ENCODE measurements at places on chromosomes 3 and 15. TPM values are rescaled to one million over a fixed set of nuclear protein-coding genes. Genes with fewer than 3 reads are reported as not detected.

- no peak overlapping the region for H3K27ac ChIP-seq
- no peaks in the 10 kb centered on the region for H3K27me3 ChIP-seq
- no peak for DNase-seq
- no peaks in the 10 kb centered on the region for H3K36me3 ChIP-seq
- H3K4me3 ChIP-seq = no peak overlapping the region
Measured at GRCh38 chr3:81579744-81580143, 181.7 kb downstream of the GBE1 start.

GRCh38 chr3:129441215-129441614, 1.2 kb downstream of the IFT122 start:
- H3K36me3 ChIP-seq = peaks cover 16% of the 10 kb centered on the region
- peaks cover 30% of the 10 kb centered on the region for H3K4me1 ChIP-seq
- peak overlapping the region; percentile 85 for H3K27ac ChIP-seq
- H3K27me3 ChIP-seq = no peaks in the 10 kb centered on the region
- H3K4me3 ChIP-seq = peak overlapping the region; percentile 91

DNA sequence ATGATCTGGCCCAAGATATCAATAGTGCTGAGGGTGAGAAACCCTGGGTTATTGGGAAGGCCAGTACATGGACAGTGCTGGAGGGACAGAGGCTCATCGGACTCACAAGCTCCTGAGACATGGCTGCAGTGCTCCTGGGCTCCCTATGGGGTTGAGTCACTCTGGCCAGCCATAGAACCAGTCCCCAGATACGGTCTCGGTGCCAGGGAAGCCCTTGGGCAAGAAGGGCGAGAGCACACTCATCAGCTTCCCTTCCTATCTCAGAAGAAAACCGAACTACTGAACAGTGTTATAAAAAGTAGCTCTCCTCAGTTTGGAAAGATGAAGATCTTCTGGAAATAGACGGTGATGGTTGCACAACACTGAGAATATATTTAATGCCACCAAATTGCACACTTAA, 34.4 kb downstream of the POC1A start:
- H3K4me1 ChIP-seq = peaks cover 8% of the 10 kb centered on the region
- H3K36me3 ChIP-seq = no peaks in the 10 kb centered on the region
- H3K4me3 ChIP-seq = no peak overlapping the region
- no peaks in the 10 kb centered on the region for H3K27me3 ChIP-seq

GRCh38 chr15:72206677-72207000, 9.1 kb upstream of the GRAMD2A start:
- H3K4me3 ChIP-seq = no peak overlapping the region
- no peaks in the 10 kb centered on the region for H3K4me1 ChIP-seq
- H3K27me3 ChIP-seq = no peaks in the 10 kb centered on the region
- peaks cover 97% of the 10 kb centered on the region for H3K36me3 ChIP-seq
- H3K27ac ChIP-seq = no peak overlapping the region
- no peak for DNase-seq

- no peaks in the 10 kb centered on the region for H3K4me1 ChIP-seq
- H3K4me3 ChIP-seq = no peak overlapping the region
- H3K27me3 ChIP-seq = no peaks in the 10 kb centered on the region
- no peak for DNase-seq
Measured at GRCh38 chr3:20646425-20646824, 460.4 kb upstream of the SGO1 start.

WDR53 gene
- total RNA-seq = 18.4 TPM

DNA sequence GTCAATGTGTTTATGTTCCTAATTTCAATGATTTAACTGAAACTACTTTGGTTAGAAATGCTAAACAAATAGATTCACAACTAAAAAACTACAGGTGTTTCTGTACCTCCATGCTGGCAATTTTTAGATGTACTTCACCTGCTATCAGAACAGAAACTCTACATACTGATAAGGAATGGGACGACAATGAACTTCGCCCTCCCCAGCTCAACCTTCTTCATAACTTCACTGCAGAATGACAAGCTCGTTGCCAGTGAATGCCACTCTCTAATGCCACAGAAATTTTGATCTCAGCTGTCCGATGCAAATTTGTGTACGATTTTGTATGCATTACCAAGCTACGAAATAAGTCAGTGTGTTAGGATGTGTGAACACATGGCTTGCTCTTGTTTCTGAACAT, 133.4 kb downstream of the FOXP1 start:
- peaks cover 5% of the 10 kb centered on the region for H3K36me3 ChIP-seq
- no peak overlapping the region for H3K4me3 ChIP-seq
- no peaks in the 10 kb centered on the region for H3K27me3 ChIP-seq
- no peak for DNase-seq
- peaks cover 84% of the 10 kb centered on the region for H3K4me1 ChIP-seq

SEMA5B gene
- 0.22 TPM for total RNA-seq

TMIE gene
- 1.2 TPM for total RNA-seq
